Natural killer cell treated with Interleukin-12 subunit alpha and Interleukin-12 subunit beta and Interleukin-15 and Interleukin-18, amount 100 ng/mL, for 72 hours (primary cell): ENCODE measurements at places on chromosomes 1 and 21. TPM values are rescaled to one million over a fixed set of nuclear protein-coding genes. Genes with fewer than 3 reads are reported as not detected.
A peak's percentile ranks its signal among the peaks of the same experiment; 100 is the strongest.

DNA sequence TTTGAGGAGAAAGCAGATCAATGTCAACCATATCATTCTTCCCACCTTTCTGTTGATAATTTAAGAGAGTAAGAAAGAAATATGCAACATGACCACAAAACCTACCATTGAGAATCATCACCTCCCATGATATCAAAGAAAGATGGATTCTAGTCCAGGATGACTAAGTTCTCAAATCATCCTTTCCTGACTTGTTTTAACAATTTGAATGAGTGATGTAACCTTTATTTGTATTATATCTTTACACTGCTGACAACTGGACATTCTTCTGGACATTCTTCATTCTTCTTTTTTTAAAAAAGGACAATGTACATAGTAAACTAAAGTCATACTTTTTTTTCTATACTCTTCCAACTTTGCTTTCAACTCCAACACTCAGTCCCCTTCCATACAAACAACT, 9.5 kb downstream of the PSMB4 start:
- no peak for DNase-seq

DNA sequence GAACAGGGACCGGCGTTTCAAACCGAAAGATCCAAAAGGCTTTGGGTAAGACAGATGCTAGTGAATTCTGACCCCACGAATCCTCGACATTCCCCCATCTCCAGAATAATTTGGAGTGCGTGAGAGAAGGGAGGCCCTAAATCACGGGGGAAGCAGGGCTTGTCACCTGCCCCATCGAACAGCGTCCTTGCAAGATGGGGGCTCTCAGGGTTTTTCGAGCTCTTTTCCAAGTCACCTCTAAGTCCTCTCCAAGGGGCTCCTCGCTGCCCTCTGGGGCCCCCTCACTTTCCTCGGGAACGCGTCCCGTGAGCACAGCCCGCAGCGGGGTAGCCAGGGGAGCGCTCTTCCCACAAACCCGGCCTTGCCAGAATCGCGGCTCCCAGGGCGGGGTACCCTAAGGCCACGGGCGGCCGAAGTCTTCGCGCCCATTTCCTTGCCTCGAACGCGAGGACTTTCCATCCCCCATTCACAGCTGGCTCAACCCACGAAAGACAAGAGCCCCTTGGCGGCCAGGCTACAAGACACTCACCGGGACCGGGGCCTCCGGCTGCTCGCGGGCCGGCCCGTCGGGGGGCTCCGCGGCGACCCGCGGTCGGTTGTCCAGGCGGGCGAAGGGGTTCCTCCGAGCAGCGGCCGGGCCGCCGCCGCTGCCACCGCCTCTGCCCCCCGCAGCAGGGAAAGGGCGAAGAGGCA, 546 bp downstream of the DONSON start:
- peak; percentile 63 for DNase-seq

DNA sequence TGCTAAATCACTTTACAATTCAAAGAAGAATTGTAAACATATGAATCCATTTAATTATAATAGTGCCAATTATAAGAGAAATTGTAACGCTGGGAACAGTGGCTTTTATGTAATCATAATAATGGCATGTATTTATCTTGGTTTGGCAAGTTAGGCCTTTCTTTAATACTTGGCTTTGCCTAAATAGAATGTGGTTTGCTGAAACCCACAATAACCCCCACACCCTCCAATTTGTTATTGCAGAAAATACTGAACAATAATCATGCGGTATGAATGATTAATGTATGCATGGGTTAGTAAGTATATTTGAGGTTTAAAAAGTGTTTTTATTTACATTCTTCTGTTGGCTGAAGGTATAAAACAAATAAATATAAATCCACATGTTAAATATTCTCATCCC, 138.2 kb downstream of the NFIA start:
- DNase-seq = no peak

DNAH14 gene
- 1.4 TPM for total RNA-seq

RGS13 gene
- 1.1 TPM for total RNA-seq
